ENCODE measurements at places on chromosomes 3 and 15. TPM values are rescaled to one million over a fixed set of nuclear protein-coding genes. Genes with fewer than 3 reads are reported as not detected.

CPLX3 gene
- 0.27 TPM for polyA plus RNA-seq

C2CD4A gene
- polyA plus RNA-seq, result not detected

CKMT1A gene
- polyA plus RNA-seq, result 14.0 TPM

ISLR gene
- not detected for polyA plus RNA-seq

TRH gene
- polyA plus RNA-seq, result 2.6 TPM

CCDC39 gene
- 0.66 TPM for polyA plus RNA-seq

SLC22A13 gene
- polyA plus RNA-seq, result 0.16 TPM

CLDN18 gene
- polyA plus RNA-seq, result not detected

ZBTB38 gene
- polyA plus RNA-seq, result 14.8 TPM
